ENCODE measurements at places on chromosomes 5 and 9. TPM values are rescaled to one million over a fixed set of nuclear protein-coding genes. Genes with fewer than 3 reads are reported as not detected.

The PPP6C gene
- 28.8 TPM for total RNA-seq

The PDLIM4 gene
- 0.45 TPM for total RNA-seq

The ZBTB43 gene
- 7.8 TPM for total RNA-seq

The DMRTA1 gene
- 0.53 TPM for total RNA-seq

The MYMK gene
- not detected for total RNA-seq

Data from A549 treated with Hydrocortisone at 1 μM for 4 hours (cell line).